Brain (organoid and tissue), 16 donors: ENCODE measurements at places on chromosomes 7 and 10.

- DNase-seq = no peak
Observed at GRCh38 chr10:108037061-108037460, 872.6 kb upstream of the SORCS1 start.

DNA sequence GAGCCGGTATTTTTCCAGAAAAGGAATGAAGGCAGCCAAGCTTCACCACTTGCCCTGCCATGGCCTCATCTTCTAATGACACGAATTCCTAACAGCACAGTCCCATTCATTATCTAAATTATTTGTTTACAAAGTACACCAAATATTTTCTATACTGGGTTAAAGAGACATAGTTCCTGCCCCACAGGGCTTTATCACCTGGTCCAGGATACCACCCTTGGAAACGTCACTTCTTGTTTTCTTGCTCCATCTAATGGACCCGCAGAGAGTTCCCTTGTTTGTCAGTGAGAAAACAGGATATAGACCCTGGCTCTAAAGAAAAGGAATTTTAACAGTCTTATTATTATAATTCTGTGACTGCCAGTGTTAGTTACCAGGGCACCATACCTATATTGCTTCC, 1165.4 kb downstream of the GATA3 start:
- DNase-seq = no peak

DNA sequence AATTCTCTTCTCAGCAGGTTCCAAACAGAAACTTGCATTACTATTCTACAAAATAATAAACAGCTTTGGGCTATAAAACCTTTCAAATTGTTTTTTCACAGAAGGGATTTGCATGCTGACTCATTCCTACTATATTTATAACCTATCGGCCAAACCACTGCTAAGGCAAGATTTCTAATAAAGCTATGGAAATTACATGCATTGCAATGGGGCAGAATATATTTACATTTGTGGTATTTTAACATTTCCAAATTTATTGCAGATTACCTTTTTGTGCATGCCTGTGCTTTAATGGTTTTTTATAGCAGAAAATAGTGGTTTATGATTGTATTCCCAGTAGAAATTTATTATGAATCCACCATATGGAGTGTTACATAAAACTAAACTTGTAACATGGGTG, 69.0 kb upstream of the NPVF start:
- no peak for DNase-seq

- DNase-seq = peak; percentile 52
Observed at GRCh38 chr10:80416479-80417098, 8.2 kb downstream of the PRXL2A start.

DNA sequence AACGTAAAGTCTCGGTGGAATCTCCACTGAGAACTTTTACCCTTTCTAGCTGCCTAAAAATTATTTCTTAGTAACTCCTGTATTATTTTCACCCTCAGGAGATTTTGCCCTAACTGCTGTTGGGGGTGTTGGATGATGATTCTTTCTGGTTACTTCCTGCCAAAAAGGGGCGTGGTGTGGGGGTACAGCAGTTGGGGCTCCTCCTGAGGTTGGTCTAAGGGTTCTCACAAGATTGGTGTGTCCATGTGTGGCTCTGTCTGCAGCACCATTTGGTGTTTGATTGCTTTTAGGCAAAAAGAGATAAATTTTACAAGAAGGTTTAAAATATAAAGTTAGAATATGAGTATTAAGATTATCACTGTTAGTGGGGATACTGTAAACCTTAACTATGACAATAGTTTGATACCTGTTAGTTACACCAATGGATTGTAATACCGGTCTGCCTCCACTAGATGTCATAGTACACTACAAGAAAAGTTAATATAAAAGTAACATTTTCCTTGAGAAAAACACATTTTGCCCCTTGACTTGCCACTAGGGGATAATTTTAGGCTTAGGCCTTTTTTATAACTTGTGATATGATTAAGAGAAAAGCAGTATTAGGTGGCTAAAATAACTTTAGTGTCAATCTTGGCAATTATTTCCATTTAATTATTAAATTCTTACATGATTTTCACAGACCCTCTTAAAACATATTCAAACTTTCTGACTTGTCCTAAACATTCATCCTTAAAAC, 928.7 kb downstream of the IPMK start:
- peak; percentile 61 for DNase-seq

DNA sequence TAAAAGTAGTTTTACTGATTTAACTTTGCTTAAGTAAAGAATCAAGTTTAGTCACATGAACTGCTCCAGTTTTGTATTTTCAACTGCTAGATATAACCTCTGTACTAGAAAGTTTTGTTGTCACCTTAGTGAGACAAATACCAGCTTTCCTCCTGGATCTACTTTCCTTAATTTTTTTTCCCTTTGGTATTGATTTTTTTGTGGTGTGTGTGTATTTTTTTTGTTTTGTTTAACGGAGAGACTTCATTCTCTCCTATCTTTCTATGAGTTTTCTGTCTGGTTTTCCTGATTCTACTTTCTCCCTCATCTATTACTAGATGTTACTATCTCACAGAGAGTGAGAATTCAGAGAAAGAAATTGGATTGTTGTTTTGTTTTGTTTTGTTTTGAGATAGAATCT, 52.0 kb downstream of the TASOR2 start:
- no peak for DNase-seq

DNA sequence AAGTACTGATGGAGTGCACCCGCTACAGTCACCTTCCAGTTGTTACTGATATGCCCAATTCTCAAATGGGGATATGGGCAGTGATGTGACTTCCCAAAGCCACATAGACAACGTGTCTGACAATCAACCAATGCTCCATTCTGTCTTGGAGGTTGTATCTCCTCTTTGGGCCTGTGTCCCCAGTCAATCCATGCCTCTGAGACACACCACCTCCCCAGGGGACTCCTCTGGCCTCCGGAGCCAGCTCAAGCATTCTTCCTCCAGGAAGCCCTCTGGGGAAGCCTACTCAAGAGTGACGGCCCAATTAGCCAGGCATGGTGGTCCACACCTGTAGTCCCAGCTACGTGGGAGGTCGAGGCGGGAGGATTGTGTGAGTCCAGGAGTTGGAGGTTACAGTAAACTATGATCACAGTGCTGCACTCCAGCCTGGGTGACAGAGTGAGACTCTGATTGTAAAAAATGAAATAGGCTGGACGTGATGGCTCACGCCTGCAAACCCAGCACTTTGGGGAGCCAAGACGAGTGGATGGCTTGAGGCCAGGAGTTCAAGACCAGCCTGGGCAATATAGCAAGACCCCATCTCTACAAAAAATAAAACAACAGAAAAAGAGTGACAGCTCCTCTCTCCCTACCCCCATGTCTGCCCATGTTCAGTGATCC, 99.5 kb upstream of the TNRC18 start:
- DNase-seq = no peak

- DNase-seq = no peak
Observed at GRCh38 chr10:125037145-125037877, 95.4 kb downstream of the ZRANB1 start.

GRCh38 chr10:95605163-95605562, 44.0 kb upstream of the SORBS1 start:
- no peak for DNase-seq

DNA sequence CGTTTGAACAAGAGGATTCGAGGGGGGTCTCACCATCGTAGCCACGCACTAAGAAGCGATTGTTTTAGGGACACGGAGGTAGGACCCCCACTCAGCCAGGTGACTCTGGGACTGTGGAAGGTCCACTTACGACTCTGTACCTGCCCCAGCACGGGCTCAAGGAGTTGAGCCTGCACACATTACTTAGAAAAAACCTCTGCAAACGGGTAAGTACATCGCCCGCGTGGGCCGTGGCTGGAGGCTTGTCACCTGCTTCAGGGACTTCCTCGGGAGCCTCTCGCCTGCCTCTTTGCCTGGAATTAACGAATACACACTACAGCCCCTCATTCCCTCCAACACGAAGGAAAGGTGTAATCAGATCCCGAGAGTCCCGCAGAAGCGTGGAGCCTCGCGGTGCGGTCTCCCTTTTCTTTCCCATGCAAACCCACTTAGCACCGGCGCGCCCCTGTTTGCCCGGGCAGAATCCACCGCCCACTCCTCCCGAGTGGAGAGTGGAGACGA, 826 bp downstream of the PODXL start:
- DNase-seq = peak; percentile 60

DNA sequence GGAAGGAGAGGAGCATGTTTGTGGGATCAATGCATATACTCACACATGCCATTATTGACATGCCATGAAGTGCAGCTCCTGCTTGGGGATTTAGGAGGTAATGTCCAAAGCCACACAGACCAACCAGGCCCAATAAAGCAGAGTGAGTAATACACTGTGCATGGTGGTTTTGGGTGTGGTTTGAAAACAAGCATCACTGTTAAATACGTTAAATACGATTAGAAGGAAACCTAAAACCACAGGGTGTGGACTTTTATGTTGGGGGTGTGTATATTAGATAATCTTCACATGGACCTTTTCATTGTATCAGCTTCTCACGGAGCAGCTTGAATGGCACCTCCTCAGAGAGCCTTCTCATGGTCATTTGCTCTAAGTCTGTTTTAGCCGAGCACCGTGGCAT, 10.4 kb upstream of the EIF3A start:
- no peak for DNase-seq

- peak; percentile 11 for DNase-seq
Observed at GRCh38 chr7:139108266-139109187, 993 bp downstream of the ZC3HAV1 start.

DNA sequence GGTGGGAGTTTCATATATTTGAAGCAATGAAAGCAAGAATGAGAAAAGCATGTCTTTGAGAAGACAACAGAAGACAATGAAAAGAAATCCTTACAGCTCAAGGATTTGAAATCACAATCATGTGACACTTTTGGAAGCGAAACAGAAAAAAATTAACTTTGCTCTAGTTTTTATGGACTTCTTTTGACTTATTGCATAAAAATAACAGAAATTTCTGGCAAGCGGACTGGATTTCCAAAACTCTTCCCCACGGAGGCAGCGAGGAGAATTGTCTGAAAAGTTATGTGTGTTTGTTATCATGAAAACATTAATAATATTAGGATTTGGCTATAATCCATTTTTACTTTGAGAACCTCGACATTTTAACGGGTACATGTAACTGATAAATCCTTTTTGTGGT, 223.3 kb downstream of the LRMDA start:
- DNase-seq = no peak

DNA sequence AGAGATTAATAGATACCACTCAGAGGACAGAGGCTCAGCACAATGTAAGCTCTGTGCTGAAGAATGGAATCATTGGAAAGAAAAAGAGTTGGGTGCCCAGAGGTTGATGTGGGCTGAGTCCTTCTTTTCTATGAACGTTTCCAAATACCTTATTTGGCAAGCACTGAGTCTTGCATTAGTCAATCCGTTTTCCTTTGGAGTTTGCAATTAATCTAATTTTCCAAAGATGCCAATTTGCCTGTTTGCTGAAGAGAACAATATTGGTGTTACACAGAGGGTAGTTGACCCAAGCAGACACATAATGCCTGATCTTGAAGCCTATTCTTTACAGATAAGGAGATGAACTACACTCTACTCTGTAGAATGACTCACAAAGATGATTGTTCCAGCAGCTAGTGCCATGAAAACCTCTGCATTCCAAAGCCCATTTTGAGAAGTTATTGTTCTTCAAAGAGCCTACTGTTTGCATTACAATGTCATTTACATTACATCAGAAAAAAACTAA, 55.4 kb upstream of the MET start:
- no peak for DNase-seq

GRCh38 chr10:23197416-23197861, 5.3 kb downstream of the PTF1A start:
- no peak for DNase-seq

DNA sequence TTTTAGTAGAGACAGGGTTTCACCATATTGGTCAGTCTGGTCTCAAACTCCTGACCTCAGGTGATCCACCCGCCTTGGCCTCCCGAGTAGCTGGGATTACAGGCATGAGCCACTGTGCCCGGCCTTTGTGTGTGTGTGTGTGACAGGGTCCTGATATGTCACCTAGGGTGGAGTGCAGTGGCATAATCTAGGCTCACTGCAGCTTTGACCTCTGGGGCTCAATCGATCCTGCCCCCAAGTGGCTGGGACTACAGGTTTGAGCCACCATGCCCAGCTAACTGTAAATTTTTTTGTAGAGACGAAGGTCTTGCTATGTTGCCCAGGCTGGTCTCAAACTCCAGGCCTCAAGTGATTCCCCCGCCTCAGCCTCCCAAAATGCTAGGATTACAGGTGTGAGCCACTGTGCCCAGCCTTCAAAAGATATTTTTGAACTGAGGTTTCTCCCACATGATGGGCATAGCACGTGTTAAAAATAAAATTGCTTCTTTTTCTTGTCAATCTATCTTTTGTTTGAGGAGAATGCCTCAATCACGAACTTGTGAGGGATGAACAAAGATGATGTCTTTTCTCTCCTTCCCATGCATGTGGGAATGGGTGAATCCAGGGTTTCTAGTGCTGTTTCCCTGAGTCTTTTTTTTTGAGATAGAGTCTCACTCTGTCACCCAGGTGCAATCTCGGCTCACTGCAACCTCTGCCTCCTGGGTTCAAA, 30.8 kb upstream of the PSAP start:
- DNase-seq = no peak

- DNase-seq = peak; percentile 89
Observed at GRCh38 chr7:37198906-37199485, 249.7 kb downstream of the ELMO1 start.

DNA sequence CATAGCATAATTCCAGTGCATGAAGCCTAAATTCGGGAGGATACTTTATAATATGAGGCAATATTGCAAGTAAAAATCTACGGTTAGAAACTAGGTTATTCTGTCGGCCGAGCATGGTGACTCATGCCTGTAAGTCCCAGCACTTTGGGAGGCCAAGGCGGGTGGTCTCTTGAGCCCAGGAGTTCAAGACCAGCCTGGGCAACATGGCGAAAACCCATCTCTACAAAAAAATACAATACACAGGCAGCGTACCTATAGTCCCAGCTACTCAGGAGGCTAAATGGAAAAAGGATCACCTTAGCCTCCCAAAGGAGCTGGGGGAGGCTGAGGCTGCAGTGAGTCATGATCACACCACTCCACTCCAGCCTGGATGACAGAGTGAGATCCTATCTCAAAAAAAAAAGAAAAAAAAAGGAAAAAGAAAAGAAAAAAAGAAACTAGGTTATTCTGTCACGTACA, 14.2 kb downstream of the SKAP2 start:
- DNase-seq = no peak

GRCh38 chr10:29669149-29669548, 34.4 kb upstream of the SVIL start:
- DNase-seq = no peak

DNA sequence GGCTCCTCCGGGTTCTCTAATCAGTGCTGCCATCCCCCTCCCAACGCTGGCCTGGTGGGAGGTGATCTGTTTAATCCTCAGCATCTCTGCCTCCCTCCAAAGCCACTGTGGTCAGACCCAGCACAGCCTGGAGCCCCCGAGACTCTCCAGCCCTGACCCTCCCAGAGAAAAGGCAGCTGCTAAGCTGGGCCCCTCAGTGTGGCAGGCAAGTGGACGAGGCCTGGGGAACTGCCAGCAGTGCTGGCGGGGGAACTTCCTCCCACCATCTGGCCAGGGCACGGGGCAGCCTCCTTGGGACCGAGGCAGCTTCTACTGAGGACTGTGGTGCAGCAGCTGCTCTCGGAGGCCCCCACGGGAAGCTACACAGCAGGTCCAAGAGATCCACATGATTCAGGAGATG, 51.1 kb downstream of the DPYSL4 start:
- peak; percentile 67 for DNase-seq

GRCh38 chr10:126016882-126017281, 120.5 kb downstream of the FANK1 start:
- no peak for DNase-seq
